ENCODE measurements at places on chromosomes 11 and 22. TPM values are rescaled to one million over a fixed set of nuclear protein-coding genes. Genes with fewer than 3 reads are reported as not detected.

Gene ANO9
- total RNA-seq, result 0.22 TPM

Gene TIGD3
- total RNA-seq, result 1.4 TPM

Gene VPREB3
- total RNA-seq, result not detected

Gene CYTH4
- 9.1 TPM for total RNA-seq

Gene LIF
- 0.20 TPM for total RNA-seq

Gene TYR
- 0.61 TPM for total RNA-seq

Gene IGLL1
- total RNA-seq, result 1.1 TPM

Gene ZNF74
- 14.3 TPM for total RNA-seq

Gene APOC3
- not detected for total RNA-seq

Gene CHRM1
- total RNA-seq, result 0.89 TPM

DNA sequence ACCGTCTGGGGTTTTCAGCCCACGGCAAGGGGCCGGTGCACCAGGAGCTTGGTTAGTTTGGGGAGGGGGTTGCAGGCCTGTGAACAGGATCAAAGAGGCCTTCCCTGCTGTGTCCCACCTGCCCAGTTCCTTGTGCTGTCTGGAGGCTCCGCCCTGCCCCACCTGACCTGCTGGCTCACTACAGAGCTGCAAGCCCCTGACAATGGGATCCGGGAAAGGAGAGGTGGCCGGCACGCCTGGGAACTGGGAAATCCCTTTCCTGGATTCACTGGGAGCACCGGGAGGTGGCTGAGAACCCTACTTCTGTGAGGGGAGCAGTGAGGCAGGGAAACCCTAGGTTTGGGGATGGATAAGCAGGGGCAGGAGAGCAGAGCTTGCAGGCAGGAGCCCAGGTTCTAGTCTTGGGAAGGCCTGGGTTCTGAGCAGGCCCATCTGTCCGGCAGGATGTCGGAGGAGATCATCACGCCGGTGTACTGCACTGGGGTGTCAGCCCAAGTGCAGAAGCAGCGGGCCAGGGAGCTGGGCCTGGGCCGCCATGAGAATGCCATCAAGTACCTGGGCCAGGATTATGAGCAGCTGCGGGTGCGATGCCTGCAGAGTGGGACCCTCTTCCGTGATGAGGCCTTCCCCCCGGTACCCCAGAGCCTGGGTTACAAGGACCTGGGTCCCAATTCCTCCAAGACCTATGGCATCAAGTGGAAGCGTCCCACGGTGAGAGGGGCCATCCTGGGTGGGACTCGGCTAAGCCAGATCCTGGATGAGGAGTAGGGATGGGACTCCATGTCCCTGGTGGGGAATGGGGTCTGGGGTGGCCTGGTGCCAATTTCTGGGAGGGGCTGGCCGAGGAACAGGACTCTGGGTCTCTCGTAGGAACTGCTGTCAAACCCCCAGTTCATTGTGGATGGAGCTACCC lies 786 bp downstream of the CAPN1 start:
- DNase-seq, result no peak

DNA sequence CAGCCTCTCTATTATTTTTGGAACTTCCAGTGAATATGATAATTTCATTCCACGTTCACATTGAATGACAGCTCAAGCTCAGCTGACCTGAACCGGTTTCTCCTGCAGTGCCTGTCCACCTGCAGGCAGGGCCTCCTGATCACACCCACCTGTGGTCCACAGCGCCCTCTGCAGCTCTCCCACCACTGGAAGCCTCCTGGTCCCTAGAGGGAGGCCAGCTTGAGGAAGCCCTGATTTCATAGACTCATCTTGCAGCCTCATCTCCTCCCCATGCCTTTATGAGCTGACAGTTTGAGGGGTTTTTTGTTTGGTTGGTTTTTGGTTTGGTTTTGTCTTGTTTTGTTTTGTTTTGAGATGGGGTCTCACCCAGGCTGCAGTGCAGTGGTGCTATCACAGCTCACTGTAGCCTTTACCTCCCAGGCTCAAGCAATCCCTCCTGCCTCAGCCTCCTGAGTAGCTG lies 29.9 kb upstream of the MALAT1 start:
- no peak for DNase-seq

- DNase-seq, result peak; percentile 61
Measured at GRCh38 chr22:40855979-40856512, 393 bp downstream of the ST13 start.

DNA sequence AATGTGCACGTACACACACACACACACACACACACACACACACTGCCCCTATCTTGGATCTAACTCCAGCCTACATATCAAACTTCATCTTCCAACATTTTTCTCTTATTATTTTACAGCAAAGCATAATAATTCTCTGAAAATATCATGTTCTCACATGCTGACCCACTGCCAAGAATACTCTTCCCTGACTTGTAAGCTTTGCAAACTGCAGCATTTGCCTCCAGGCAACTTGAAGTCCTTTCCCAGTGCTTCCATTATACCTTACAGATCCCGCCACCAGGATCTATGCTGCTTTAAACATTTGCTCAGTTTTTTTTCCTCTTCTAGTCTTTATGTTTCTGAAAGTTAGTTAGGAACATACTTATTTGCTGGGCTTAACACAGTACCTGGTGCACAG lies 483.3 kb upstream of the ARHGAP42 start:
- DNase-seq, result no peak

DNA sequence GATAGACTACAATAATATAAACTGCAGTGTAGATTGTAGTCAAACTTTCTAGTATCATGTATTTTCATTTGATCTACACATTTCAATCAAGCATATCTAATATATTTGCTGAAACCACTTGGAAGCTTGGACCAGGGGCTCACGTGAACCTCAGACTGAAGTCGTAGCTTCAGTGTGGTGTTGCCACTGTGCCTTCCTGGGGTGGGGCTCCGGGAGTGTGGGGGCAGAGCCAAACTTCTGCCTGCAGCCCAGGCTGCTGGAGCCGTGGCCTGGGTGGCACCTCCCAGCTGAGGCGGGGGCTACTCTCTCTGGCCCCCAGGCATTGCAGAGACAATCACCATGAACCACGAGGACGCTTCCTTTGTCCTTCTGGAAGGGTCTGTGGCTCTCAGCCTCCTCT lies 36.3 kb upstream of the IGSF9B start:
- DNase-seq, result no peak

GRCh38 chr11:37858398-37858797 lies 1260.4 kb upstream of the RAG2 start:
- no peak for DNase-seq

DNA sequence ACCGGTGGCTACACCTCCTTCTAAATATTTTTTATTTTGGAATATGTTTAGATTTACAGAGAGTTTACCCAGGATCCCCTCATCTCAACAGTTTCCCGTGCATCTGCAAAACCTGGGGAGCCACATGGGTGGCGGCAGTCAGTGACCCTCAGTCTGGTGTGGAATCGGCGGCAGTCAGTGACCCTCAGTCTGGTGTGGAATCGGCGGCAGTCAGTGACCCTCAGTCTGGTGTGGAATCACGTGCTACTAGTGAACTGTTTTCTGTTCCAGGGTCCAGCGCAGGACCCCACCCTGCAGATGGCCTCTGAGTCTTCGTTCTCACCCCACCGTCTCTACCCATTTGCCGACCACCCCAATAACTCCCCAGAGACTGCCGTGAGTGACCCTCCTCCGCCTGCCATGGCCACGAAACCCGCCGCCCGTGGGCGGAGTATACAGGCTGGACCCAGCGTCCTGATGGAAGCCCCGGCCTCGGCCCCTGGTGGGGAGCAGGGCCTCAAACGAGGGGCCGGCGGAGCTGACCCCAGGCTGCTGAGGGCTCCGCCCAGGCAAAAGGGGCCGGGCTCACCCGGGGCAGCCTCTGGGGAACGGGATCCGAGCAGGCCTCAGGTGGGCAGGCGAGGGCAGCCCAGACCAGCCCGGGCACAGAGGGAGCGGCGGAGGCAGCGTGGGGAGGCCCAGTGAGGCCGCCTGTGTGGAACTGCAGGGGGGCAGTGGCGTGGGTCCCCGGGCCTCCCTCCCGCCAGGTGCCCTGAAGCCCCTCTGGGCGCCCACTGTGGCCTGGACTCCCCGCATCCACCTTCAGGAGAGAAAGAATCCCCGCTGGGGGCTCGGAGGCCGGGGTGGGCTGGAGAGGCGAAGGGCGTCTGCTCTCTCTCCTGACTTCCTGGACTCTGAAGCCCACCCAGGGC lies 2.5 kb downstream of the IL17REL start:
- DNase-seq, result no peak

DNA sequence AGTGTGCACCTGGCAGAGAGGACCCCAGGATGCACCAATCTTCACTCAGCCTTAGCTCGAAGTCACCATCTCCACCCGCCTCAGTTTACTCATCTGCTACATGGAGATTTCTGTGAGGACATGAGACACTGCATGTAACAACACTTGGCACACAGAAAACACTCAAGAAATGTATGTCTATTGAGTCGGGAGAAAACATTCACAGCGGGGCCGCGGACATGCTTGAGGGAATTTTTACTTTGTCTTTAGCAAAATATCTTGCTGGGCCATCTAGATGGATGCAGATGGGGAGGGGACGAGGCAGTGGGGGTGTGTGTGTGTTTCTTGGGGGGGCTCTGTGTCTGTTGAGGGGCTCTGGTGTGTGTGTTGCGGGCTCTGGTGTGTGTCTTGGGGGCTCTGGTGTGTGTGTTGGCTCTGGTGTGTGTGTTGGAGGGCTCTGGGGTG lies 28.4 kb upstream of the RFPL3 start:
- DNase-seq, result no peak

- peak; percentile 83 for DNase-seq
Measured at GRCh38 chr11:70397983-70398833, at the start of gene CTTN. Gene CTTN (plus strand): TSS chr11:70398529. CDS start chr11:70407298, 8,769 bp downstream.

- DNase-seq, result no peak
Measured at GRCh38 chr11:134532921-134533421, 120.9 kb upstream of the B3GAT1 start.

DNA sequence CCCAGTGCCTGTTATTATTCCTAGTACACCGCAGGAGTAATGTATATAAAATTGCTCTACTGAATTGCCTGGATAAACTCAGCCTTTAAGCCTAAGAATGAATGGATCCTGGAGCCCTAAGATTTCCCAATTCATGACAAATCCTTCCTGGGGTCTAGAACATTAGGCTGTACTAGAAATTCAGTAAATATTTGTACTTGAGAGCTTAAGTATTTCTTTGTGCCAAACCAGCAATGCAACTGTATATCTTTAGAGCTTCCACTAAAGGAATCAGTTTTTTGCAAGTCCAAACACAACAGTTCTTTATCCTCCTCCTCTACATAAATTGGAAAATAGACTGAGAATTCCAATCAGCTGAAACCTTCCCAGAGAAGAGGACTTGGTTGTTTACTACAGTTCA lies 65.6 kb downstream of the FAM168A start:
- DNase-seq, result no peak

GRCh38 chr22:45742866-45743450 lies 71.3 kb downstream of the ATXN10 start:
- DNase-seq, result no peak

DNA sequence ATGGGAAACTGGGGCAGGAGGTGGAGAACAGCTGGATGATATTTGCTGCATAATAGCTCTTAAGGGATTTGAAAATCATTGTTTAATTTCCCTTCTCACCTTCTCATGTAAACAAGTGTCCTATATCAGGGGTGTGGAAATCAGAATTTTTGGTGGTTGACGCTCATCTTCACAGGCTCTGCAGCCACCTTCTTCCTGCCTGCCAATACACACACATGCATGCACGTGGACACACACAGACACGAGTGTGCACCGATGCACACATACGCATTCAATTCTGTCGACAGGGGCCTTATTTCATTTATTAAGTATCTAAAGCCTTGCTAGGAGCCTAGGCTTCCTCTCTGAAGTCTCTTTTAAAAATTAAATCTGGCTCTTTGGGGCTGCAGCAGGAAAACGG lies 349.4 kb upstream of the NCAM1 start:
- no peak for DNase-seq

DNA sequence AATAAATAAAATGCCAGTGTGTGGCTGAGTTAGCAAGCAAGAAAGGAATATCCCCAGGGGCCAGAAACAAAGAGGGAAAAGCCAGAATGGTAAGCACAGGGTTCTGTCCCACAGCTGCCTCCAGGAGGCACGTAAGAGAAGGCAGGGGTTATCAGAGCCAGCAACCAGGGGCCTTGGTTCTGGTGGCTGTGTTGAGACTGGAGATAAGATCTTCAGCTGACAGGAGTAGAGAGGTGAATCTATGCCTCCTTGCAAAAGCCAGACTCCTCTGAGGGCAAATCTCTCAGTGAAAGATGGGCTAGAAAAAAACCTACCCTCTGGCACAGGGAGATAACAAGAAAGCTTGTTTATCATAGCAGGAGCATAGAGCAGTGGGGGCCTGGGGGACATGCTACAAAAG lies 29.8 kb upstream of the NFAM1 start:
- DNase-seq, result peak; percentile 9

DNA sequence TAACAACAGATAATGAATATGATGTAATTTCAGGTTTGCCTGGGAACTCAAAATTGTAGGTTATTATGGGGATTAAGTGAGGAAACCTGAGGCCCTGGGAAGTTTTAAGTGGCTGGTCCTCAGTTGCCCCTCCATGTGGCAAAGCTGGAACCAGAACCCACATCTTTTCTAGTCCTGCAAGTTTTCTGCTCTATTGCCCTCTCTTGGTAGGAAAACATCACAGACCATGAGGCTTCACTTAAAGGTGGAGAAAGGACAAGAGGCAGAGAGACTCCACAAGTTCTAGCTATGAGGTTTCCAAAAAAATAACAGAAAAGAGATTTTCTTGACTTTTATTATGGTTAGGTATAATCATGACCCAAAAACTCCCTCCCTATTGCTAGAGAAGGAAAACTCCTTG lies 115.5 kb upstream of the DDI1 start:
- no peak for DNase-seq

- no peak for DNase-seq
Measured at GRCh38 chr11:102530558-102530957, at the start of gene MMP7. Gene MMP7 (minus strand): TSS chr11:102530747. CDS start chr11:102530700, 47 bp downstream.

GRCh38 chr11:8908099-8908498 lies 2.9 kb upstream of the AKIP1 start:
- DNase-seq, result no peak

DNA sequence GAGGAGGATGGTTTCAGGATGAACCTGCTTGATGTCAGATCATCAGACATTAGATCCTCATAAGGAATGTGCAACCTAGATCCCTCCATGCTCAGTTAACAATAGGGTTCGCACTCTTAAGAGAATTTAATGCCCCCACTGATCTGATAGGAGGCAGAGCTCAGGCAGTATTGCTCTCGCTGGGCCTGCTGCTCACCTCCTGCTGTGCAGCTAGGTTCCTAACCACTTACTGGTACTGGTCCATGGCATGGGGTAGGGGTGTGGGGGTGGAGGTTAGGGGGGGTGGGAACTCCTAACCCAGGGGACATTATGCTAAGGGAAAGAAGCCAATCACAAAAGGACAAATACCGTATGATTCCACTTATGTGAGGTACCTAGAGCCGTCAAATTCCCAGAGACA lies 256.5 kb downstream of the TENM4 start:
- DNase-seq, result no peak

DNA sequence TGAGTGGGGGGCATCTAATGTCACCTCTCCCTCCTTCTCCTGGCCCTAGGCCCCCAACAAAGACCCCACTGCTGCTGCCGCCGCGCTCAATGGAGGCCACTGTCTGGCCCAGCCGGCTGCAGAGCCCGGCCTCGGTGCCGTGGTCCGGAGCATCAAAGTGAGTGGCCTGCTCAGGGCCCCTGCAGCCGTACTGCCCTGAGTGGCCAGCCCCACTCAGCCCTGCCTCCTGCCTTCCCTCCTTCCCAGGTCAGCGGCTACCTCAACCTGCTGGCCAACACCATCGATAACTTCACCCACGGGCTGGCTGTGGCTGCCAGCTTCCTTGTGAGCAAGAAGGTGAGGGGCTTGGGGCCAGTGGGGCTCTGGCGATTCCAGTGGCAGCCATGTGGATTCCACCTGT lies 5.0 kb downstream of the SLC39A13 start:
- DNase-seq, result no peak

- no peak for DNase-seq
Measured at GRCh38 chr11:23563591-23563990, 703.3 kb upstream of the CCDC179 start.

Measured in spinal cord (tissue), 10 donors.